ENCODE measurements at places on chromosomes 2 and 18. TPM values are rescaled to one million over a fixed set of nuclear protein-coding genes. Genes with fewer than 3 reads are reported as not detected.

DNA sequence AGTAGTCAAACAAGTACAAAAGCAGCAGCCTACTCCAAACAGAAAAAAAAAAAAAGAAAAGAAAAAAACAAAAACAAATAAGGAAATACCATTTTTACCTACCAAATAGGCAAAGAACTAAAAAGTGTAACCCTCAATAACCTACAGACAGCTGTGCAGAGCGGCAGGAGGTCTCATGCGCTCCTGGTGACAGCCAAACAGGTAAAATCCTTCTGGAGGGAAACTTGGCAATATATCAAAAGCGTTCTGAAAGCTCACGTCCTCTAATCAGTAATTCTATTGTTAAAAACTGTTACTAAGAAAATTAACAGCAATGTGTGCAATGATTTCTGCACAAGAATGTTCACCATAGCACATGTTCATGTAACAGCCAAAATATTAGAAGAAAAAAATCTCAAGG lies 105.6 kb downstream of the AFF3 start:
- DNase-seq: no peak

DNA sequence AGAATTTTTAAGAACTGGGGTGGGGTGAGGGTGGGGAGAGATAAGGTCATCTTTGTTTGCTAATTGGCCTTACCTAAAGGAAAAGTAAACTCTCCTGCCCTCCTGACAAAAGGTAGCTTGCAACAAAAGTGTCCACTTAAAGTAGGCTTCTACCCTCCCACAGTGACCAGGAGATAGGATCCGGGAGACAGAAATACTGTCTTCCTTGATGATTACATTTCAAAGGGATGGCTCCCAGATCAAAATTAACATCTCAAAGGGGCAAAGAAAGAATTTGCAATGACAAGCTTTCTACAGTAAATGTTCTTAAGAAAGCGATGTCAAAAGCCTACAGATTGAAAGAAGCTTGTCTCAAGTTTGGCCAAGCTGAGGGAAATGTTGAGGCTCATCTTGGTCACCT lies 775.3 kb downstream of the CPS1 start:
- DNase-seq: no peak

- DNase-seq: no peak
Observed at GRCh38 chr2:120712180-120712681, 23.4 kb upstream of the GLI2 start.

DNA sequence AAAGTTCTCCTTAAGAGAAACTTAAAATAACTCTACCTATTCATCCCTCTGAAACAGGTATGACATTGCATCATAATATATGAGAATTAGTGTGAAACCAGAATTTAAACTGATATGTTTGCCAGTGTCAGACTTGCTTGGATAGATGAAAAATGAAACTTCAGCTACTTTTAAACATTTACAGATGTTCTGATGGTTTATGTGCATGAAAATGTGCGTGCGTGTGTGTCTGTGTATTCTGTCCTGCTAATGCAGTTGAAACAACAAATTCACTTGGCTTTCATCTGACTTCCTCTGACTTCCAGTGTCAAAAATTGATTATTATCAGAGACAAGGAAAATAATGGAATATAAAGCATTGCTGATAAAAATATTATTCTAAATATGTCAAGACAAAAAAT lies 719.4 kb downstream of the LRP1B start:
- no peak for DNase-seq

GRCh38 chr2:188629753-188630527 lies 338.3 kb downstream of the GULP1 start:
- DNase-seq: no peak

DNA sequence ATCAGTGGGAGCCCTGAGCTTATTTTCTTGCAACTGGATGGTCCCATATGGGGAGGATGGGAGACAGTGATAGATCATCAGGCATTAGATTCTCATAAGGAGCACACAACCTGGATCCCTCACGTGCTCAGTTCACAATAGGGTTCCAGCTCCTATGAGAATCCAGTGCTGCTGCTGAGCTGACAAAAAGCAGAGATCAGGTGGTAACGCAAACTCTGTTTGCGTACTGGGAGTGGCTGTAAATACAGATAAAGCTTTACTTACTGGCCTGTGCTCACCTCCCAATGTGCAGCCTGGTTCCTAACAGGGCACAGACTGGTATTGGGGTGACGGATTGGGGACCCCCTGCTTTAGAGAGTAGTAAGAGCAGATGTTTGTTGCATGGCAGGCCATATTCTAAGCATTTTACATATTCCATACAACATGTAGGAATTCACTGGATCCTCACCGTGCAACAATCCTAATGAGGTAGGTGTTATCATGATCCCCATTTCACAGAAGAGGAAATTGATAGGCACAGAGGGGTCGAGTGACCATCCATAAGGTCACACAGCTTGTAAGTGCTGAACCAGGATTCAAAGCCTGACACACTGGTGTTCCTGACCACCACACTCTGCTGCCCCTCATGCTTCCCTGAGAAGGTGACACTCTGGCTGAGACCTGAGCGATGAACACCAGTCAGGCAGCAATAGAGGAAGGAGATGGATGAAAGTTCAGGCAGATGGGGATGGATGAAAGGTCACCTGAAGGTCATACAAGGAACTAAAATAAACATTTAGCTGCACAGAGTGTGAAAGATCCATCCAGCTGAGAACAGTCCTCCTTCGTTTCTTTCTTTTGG lies 15.7 kb upstream of the MAT2A start:
- no peak for DNase-seq

- DNase-seq: peak; percentile 11
Observed at GRCh38 chr2:154452906-154453493, 245.5 kb upstream of the KCNJ3 start.

- no peak for DNase-seq
Observed at GRCh38 chr18:923144-923866, 18.6 kb downstream of the ADCYAP1 start.

- no peak for DNase-seq
Observed at GRCh38 chr2:102346381-102347130, 9.0 kb upstream of the IL18R1 start.

GRCh38 chr2:230124757-230125431 lies 56.2 kb upstream of the SLC16A14 start:
- no peak for DNase-seq

DNA sequence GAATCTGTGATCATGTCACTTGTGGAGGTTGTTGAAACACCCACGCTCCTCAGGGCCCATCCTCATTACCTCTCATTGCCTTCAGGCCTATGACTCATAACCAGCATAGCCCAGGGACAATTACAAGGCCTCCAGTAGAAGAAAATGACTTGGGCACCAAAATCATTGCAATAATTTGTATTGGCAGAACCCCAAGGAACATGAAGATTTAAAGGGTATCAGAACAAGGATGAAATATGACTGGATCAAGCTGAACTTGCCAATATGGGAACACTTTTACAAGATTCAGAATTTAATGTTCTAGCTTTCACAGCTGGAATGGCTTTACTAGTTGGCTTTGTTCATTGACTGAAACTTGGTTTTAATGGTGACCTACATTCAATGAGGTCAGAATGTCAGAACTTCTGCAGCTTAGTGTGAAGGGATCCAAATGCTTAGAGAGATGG lies 156.4 kb downstream of the COPS8 start:
- DNase-seq: no peak

ECEL1 gene
- total RNA-seq: 1.0 TPM

GRCh38 chr2:9747396-9747795 lies 95.9 kb upstream of the TAF1B start:
- DNase-seq: no peak

CNGA3 gene
- not detected for total RNA-seq

BMP10 gene
- total RNA-seq: not detected

- no peak for DNase-seq
Observed at GRCh38 chr2:138602166-138602460, 100.5 kb downstream of the SPOPL start.

GRCh38 chr2:222730366-222730999 lies 59.0 kb downstream of the MOGAT1 start:
- DNase-seq: no peak

DNA sequence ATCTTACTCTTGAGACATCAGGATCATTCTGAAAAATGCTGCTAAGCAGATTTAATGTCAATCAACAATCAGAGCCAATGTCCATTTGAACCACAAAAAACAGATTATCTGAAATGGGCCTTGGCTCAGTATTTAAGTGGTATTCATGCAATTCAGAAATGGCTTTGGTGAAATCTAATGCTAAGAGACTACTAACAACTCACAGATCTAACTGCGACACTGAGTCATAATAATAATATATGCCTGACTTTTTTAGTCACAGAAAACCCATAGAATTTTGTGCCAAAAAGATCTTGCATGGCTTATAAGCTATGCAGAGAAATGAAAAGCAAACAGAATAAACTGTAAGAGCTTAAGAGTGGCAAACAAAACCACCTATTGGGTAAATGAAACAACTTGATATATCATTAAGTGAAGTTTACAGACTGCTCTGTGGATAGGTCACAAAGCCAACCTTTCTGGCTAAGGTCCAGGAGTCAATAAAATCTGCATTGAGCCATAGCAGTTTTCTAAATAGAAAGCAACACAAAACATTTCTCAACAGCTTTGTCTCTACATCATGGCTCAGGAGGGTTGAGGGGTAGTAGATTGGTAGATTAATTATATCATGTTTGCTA lies 234.3 kb downstream of the LRATD1 start:
- no peak for DNase-seq

- no peak for DNase-seq
Observed at GRCh38 chr2:203908797-203909185, 27.8 kb upstream of the ICOS start.

DNA sequence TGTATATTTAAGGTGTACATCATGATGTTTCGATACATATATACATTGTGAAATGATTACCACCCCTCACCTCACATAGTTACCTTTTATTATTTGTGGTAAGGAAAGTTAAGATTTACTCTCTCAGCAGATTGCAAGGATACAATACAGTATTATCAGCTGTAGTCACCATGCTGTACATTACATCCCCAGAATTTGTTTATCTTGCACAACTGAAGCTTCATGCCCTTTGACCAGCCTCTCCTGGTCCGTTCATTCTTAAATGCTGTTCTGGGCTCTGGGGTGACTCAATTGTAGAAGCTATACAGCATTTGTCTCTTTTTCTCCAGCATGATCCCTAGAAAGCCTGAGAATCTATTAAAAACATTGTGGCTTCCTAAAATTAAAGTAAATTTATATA lies 90.8 kb downstream of the PTPRM start:
- DNase-seq: no peak

DNA sequence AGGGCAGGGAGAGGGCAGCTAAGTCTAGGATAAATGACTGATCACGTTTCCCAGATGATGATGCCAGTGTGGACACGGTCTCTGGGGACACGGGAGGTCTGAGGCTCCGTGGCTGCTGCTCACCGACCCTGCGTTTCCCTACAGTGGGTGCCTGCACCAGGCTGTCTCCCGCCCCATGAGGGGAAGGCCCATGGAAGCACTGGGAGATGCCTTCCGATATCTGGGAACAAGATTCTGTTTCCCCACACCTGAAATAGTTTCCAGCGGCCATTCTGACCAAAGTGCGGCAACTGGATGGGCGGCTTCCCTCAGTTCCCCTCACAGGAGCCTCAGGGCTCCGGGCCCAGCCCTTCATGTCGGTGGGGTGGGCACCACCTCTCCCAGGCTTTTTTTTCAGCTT lies 83.1 kb downstream of the EDAR start:
- no peak for DNase-seq

DNA sequence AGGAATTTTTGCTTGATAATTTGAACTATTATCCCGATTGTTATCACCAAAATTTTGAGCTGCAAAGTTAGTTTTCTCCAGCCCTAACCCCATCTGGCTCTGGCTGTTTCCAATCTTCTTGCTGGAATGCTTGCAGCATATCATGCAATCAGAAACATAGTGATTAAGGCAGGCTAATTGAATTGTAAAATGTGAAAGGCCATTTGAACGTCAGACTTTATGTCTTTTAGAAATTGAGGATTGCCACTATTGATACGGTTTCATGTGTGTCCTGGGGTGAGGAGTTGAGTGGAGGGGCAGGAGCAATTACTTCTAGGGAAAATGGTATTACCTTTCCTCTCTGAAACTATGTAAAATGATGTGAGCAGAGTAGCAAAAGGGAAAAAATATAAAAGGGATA lies 1674.5 kb upstream of the LRRTM1 start:
- no peak for DNase-seq

DNA sequence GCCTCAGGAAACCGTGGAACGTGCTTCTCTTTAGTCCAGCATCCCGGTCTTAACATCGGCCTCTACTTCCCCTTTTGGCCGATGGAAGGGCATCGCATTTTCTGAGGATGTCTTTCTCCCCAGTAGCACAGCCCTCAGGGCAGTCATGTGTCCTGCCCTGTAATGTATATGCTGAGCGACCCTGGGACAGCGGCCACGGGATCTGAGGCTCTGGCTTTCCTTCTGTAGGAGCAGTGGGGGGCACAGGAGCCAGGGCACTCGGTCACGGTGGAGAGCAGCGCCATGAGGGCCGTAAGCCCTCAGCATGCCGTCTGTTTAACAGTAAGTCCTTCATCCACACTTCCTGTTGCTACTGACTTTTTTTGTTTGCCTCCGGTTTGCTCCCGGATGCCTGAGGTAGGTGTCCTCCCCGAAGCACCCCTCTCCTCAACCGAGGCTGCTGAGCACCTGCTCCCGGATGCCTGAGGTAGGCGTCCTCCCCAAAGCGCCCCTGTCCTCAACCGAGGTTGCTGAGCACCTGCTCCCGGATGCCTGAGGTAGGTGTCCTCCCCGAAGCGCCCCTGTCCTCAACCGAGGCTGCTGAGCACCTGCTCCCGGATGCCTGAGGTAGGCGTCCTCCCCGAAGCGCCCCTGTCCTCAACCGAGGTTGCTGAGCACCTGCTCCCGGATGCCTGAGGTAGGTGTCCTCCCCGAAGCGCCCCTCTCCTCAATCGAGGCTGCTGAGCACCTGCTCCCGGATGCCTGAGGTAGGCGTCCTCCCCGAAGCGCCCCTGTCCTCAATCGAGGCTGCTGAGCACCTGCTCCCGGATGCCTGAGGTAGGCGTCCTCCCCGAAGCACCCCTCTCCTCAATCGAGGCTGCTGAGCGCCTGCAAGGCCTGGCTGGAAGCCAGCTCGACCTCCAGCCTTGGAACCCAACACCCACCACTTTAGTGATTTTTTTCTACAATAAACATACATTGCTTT lies 169.3 kb downstream of the HDAC4 start:
- no peak for DNase-seq

IL36A gene
- total RNA-seq: not detected
